ENCODE measurements at places on chromosomes 16 and 17.

GRCh38 chr16:28984619-28985135, at the start of gene LAT:
Gene LAT (plus strand): TSS chr16:28985052. CDS start chr16:28985418, 366 bp downstream.
- no peak for DNase-seq

- no peak for DNase-seq
Observed at GRCh38 chr16:46862555-46863447, 21.4 kb upstream of the GPT2 start.

GRCh38 chr17:3681565-3681964, 13.0 kb downstream of the EMC6 start:
- DNase-seq: no peak

DNA sequence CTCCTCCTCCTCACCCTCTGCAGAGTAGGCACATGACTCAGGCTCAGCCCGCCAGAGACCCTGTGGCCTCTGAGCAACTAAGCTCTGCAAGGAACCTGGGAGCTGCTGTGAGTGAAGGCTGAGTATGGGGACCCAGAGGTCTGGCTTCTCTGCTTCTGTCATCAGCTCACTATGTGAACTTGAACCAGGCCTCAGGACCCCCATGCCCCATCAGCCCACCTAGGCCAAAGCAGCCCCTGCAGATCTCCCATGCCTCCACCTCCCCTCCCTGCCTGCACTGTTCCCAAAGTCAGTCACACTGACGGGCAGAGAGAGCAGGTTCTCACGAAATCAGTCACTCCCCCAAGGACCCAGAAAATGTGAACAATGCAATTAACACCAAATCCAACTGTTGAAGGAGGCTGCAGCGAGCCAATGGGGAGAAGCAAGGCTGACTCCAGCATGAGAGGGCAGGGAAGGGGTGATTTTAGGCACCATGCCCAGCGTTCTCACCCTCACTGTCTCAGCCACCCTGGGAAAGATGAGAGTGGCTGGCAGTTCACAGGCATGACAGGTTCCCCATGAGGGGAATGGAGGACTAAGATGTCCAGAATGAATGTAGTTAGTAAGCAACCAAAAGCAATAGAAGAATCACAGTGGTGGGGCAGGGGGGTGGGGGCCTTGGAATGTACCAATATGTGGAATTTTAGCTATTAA, 60.6 kb downstream of the BEAN1 start:
- DNase-seq: no peak

GRCh38 chr17:79241616-79242015, 167.0 kb downstream of the ENGASE start:
- no peak for DNase-seq

DNA sequence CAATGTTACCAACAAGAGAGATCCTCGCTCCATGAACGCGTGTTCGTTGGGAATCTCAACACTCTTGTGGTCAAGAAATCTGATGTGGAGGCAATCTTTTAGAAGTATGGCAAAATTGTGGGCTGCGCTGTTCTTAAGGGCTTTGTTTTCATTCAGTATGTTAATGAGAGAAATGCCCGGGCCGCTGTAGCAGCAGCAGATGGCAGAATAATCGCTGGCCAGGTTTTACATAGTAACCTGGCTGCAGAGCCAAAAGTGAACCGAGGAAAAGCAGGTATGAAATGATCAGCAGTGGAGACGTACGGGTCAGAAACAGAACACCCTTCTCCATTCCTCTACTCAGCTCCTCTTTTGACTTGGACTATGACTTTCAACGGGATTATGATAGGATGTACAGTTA, 13.3 kb downstream of the SOCS1 start:
- DNase-seq: no peak

- no peak for DNase-seq
Observed at GRCh38 chr16:1188432-1189189, 35.7 kb downstream of the CACNA1H start.

GRCh38 chr17:73770849-73771229, 126.6 kb upstream of the SDK2 start:
- no peak for DNase-seq

- DNase-seq: no peak
Observed at GRCh38 chr17:58113947-58114346, 30.7 kb downstream of the DYNLL2 start.

DNA sequence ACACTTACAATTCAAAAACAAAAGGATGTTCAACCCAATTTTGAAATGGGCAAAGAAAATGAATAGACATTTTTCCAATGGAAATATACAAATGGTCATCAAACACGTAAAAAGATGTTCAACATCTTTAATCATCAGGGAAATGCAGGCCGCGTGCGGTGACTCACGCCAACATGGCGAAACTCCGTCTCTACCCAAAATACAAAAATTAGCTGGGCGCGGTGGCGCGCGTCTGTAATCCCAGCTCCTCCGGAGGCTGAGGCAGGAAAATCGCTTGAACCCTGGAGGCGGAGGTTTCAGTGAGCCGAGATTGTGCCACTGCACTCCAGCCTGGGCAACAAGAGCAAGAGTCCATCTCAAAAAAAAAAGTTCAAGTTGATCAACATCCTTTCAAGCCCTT, 1.8 kb upstream of the CLUAP1 start:
- no peak for DNase-seq

GRCh38 chr16:81329947-81330346, 15.2 kb downstream of the GAN start:
- no peak for DNase-seq

GRCh38 chr17:42530952-42531454, 5.0 kb upstream of the NAGLU start:
- DNase-seq: no peak

DNA sequence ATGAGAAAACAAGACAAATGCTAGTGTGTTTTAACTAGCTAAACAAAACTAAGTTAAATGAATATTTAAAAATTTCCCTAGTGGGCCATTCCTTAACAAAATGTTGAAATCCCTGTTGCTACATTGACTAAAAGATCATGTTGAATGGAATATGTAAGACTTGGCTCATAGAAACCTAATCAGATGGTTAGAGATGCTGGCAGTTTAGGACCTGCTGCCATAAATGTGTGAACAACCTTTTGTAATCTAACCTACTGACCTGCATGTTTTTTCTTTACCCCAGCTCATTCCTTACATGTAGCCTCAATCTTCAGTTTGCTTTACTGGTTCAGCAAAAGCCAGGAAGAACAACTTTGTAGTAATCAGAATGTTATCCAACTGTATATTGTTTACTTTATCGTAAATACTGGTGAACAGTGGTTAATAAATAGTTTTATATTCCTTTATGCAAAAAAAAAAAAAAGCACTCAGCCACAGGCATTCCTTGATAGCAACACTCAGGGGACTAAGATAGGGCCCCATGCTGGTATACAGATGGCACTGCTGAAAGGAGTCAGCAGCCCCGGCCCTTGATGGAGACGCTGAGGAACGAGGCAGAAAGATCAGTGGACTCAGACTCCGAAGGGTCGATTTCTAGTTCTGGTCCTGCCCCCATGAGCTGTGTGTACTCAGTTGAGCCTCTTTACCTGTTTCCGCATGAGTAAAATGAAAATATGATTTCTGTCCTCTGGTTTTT, 78.2 kb downstream of the MARF1 start:
- no peak for DNase-seq

- no peak for DNase-seq
Observed at GRCh38 chr17:79798299-79799173, 1.7 kb upstream of the CBX8 start.

DNA sequence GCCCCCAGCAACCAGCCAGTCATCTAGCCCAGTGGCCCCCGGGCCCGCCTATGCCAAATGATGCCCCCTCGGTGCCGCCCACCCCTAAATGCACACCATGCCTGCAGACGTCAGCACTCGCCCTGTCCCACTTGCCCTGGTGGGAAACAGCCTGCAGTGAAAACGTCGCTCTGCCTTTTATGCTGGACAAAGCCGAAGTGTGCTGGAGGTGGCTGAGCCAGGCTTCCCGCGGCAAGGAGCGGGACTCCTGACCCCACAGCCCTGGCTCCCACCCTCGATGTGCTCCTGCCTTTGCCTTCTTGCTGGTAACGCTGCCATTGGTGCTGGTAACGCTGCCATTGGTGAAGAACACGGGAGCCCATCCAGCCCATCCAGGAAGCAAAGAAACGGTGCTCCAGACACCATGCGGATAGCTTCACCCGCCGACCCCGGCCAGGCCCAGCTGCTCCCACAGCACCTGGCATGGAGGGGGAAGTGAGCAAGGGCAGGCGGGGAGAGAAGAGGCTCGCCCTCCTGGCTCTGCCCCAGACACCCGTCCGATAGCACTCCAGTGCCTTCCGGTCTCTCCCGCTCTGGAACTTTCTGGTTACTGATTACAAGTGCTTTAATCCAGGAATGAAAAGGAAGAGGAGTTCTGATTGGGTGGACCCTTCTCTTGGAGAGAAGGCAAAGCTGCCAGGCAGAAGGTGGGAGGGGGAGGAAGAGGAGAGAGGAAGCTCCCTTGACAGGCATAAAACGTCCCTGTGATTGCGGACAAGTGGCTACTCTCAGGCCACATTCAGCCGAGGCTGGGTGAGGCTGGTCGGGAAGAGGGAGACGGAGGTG, 4.0 kb upstream of the BAIAP2 start:
- DNase-seq: no peak

DNA sequence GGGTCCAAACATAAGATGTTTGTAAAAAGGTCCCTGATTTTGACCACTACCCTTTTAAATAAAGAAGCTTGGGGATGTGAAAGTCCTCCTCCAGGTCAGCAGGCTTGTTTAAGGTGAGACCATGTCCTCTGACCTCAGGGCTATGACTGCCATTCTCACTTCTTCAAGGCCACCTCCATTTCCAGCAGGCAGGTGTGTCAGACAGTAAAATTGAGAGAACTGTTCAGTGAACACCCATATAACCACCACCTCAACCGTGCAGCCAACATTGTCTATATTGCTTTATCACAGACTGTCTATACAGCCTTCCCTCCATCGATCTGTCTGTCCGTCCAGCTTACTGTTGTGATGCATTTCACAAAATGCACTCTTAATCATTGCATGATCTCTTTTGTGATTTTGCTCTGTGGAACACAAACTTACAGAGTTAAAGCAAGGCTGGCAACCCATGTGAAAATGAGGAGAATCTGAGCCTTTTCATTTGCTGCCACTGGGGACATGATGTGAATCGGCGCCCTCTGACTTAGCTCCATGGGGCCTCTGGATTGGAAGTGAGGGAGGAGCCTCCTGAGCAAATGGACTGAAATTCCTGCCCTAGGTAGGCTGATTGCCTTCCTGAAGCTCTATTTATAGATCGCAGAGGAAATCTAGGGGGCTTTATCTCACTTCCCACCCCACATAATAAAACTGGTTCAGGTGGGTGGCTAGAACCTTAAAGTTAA, 53.8 kb downstream of the ZNRF1 start:
- no peak for DNase-seq

DNA sequence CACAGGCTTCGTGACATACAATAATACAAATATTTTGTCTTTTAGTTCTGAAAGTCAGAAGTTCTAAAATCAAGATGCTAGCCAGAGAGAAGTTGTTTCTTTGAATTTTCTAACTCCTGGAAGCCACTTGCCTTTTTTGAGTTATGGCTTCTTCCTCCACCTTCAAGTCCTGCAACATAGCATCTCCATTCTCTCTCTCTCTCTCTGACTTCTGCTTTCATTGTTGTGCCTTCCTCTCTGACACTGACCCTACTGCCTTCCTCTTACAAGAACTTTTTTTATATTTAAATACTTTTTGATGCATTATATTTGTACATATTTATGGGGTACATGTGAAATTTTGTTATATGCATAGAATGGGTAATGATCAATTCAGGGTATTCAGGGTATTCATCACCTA, 205.9 kb downstream of the MAP2K6 start:
- no peak for DNase-seq

DNA sequence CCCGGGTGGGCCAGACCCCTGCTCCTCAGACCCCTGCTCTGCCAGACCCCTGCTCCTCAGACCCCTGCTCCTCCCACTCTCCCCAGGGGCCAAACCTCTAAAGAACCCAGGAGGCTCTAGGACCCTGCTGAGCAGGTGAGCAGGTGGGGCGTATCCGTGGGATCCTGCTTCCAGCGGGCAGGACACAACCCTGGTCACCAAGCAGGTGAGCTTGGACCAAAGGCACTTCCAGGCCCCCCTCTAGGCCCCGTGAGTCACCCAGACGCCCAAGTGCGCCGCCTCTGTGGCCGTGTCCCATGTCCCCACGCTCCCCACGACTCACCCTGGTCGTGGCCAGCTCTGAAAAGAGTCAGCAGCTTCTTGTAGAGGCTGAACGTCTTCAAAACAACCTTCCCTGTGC, 5.0 kb downstream of the CYBC1 start:
- no peak for DNase-seq

DNA sequence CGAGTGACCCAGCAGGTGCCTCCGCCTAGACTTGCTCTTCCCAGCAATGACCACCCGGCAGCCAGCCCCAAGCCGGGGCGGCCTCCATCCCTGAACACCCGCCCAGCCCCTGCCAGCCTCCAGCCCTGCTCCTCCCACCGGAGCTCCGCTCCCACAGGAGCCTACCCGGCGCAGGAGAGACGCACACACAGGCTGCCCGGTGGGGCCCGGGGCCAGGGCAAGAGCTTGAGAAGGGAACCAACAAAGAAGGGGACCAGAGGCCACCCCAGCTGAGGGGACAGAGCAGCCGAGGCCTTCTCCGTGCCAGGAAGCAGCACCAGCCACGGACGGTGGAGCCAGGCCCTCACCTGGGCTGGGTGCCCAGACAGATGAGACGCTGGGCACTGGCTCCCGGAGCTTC, 13.8 kb downstream of the PKD1 start:
- DNase-seq: no peak

- peak; percentile 79 for DNase-seq
Observed at GRCh38 chr17:42698736-42699414, 16.5 kb downstream of the CNTNAP1 start.

- no peak for DNase-seq
Observed at GRCh38 chr17:7834542-7834956, 532 bp downstream of the KDM6B start.

GRCh38 chr16:1220098-1220728, 4.9 kb downstream of the TPSG1 start:
- no peak for DNase-seq

- DNase-seq: no peak
Observed at GRCh38 chr17:73650140-73650539, 5.9 kb upstream of the SDK2 start.

- DNase-seq: no peak
Observed at GRCh38 chr16:53078247-53078646, 23.5 kb downstream of the CHD9 start.

GRCh38 chr17:36127911-36128310, 24.3 kb downstream of the CCL4 start:
- DNase-seq: no peak

DNA sequence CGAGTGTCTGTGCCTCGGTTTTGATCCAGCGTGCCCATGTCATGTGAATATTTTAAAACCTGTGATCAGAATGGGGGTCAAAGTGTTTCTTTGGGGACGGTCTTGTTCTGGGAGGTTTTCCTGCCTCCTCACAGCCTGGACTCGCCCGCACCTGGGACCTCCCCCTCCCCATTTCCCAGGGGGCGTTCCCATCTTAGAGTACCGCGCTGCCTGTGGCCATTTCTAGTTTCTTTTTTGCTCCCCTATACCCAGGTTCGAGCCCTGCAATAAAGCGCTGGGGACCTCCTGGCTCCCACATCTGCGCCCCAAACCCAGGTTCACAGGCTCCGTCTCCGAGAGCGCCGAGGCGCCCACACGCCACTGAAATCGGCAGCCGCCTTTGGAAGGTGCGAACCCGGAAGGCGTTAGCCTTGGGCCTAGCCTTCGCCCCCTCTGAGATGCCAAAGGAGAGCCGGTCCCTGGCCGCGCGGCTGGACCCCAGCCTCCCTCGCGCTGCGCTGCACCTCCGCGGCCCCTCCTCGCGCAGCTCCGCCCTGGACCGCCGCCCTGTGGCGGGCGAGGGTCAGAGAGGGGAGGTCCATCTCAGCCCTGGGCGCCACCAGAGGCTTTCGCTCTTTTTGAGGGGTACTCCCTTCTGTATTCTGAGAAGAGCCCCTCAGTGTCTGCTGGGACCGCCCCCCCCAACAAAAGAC, 1.7 kb downstream of the KCNJ12 start:
- DNase-seq: no peak

Data from fibroblast of skin of left quadriceps (primary cell).